ENCODE measurements at places on chromosomes 1 and 21.
A peak's percentile ranks its signal among the peaks of the same experiment; 100 is the strongest.

GRCh38 chr1:208273386-208274017, 29.3 kb upstream of the PLXNA2 start:
- DNase-seq = no peak

DNA sequence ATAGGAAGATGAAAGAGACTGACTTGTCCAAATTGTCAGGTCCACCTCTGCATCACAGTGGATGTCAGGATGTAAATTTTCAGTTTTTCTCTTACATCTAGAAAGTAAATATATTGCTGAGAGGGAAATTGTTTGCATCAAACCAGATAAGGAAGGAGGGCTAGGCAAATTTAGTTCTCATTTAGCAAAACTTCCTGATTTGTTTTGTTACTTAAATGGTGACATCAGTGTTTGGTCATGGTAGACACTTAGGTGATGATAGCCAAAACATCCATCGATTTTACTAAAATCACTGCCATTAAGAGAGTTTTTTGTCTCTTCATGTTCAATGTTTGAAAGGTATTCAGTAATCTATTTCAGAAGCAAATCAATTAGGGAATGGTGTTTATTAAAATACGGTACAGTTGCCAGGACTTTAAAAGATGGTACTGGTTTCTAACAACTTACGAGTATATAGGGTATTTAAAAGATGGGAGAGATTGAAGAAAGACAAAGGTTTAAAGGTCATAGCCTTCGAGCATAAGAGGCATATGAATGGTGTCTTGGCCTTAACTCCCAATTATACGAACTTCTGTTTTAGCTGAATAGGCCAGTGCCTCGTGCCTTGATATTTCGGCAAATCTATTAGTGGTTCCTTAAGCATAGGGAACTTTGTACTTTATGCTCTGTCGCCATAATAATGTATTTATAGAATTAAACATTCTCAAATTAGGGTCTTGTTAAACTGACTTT, 3.0 kb downstream of the IER5 start:
- no peak for DNase-seq

DNA sequence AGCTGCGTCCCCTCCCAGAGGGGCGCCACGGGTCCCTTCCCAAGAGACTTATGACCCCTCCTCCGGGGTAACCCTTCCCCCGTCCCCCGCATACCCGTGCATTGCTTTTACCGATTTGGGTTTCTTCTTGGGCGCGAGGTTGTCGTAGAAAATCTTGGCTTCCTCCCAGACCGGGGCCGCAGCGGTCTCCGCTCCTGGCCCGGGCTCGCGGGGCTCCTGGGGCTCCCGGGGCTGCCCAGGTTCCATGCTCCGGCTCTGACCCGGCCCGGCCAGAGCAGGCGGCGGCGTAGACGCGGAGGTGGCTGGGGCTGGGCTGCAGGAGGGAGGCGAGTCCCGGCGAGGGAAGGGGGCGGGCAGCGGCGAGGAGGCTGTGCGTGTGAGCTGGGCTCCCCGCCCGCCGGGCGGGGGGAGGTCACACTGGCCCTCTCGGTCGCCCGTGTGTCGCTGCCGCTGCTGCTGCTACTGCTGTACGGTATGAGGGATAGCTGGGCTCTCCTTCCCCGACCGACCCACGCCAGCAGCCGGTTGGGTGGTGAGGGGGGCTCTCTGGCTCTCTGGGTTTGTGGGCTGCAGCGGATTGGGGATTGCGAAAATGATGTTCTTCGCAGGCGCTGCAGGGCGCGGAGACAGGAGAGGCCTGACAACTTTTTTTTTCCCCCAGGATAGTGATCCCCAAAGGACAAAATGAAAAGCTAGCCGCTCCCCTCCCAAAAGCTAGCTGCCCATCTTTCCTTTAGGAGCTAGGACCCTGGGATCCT, at the start of gene NT5C1A:
TSS of gene NT5C1A (minus strand) at position 315 of the 758 bp plus-strand sequence. CDS start at position 246, 69 bp downstream.
- peak; percentile 28 for DNase-seq

- peak; percentile 13 for DNase-seq
Measured at GRCh38 chr21:42570841-42571387, 57.3 kb downstream of the SLC37A1 start.

DNA sequence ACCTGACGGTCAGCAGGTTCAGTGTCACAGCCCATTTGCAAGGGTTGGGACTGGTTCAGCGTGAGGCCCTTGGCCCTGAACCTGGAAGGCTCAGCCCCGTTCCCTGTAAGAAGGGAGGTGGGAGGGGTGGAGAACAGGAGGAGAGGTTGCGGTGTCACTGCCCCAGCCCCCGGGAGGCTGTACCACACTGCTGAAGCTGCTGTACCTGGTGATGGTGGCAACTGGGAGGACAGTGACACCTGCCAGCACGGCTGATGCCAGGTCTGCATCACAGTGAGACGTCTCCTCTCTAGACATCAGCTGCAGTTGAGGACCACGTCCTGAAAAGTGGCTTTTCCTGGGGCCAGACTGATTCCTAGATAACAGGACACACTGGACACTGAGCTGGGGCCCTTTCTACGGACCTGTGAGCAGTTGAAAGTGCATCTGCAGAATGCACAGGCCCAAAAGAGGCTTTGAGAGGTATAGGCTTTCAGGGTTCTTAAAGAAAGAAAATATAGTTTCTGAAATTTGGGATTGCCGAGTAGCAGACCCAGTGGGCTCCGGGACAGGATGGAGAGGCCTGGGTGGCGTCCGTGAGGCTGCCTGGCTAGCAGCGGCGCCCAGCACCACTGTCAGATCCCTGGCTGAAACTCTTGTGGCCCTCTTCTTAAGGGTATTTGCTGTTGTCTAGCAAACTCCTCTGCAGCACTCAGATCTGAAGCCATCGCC, 47.7 kb downstream of the COQ8A start:
- no peak for DNase-seq

DNA sequence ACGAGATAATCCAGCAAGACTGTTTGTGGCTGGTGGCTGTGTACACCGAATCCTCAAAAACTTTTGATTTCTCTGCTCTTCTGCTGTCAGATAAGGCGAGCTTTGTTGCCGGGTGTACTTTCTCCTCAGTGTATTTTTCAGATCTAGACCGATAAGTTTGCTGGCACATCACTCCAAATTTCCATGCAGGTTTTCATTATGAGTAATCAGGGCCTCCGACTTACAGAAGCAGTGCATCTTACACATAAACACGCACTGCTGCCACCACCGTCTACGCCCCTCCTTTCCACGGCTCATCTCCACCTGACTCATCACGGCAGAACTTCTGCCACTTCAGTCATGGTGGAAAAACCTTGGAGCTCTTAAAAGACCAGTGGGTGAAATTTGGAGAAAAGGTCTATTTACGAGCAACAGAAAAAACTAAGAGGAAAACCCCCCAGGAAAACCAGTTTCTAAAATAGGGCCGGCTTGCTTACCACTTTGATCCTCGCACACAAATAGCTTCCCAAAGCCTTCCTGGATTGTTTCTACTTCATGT, 7.7 kb downstream of the ZBTB21 start:
- DNase-seq = no peak

- DNase-seq = no peak
Measured at GRCh38 chr1:47637111-47637685, 199.4 kb downstream of the FOXD2 start.

DNA sequence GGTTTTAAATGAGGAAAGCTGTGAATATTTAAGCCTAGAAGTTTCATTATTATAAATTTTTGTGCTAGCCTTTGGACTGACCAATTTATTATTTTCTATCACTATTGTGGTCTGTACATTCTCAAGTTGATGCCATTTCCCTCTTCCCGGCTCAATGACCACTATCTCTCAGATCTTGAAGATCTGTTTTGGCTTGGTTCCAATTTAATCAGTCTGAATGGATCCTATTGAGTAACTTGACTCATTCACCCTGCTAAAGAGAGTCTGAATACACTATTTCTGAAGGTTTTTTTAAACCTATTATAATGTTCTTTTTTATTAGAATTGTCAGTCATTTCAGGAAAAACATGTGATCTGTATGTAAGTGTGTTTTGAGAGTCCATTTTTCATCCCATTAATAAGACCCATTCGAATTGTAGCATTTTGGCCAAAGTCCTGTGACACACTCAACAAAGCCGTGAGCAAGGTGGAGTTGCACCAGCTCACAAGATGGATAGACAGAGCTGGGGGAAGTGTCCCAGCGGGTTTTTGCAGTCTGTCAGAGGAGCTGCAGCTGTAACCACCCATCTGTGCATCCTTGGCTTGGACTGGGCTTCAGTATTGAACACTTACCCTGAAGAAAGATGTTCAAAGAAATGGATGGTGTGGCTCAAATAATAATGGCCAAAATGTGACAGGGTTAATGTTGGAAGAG, 145.6 kb downstream of the NFIA start:
- DNase-seq = no peak

DNA sequence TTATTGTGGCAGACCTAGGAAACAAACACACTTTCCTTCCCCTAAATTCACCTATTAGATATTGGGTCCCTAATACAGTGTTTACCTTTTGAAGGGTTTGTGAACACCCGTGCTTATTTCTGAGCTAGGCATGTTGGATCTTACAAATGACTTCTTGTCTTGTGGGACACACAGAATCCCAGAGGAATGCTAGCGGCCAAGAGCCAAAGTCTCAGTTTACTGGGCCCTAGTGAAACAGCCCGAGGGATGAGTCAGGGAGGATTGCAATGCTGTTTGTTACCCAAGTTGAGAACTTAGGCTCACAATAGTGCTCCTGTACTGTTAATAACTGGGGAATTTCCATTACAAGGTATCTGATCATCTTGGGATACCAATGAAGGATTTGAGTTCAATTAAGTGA, 100.1 kb upstream of the AKT3 start:
- DNase-seq = no peak

- DNase-seq = no peak
Measured at GRCh38 chr1:208628022-208628914, 384.1 kb upstream of the PLXNA2 start.

DNA sequence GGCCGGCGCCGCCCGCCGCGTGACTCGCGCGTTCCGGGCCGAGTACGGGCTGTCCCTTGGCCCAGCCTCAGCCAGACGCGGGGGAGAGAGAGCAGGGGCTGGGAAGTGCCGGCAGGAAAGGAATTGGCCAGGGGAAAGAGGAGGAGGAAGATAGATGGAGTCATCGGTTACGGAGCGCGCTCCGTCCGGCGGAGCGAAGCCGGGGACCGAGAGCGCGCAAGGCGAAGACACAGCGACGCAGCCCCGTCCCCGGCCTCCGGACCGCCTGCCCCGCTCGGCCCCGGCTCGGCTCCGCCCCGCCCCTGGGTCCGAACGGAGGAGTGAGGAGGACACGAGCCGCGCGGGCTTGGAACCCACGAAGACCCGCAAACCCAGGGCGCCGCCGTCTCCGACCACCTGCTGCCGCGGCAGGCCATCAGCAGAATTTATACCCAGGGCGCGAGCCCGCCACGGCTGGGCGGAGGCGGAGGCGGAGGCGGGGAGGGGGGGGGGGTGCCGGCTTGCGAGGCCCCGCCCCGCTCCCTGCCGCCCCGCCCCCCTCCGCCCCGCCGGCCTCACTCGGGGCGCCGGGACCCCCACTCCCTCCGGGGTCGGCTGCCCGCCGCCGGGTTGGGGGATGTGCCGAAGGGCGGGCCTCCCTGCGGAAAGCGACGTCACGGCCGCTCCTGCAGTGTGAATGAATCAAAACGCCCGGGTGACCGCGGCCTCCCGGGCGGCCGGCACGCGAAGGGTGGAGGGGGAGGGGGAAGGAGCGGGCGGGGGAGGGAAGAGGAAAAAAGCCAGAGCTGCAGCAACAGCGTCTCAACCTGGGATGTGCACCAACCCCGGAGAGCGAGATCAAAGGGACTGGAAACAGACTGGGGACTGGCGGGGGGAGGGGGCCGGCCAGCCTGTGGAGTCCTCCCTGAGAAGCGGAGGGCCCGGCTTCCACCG, at the start of gene LHX4:
TSS of gene LHX4 (plus strand) at position 782 of the 933 bp plus-strand sequence. CDS start 266 bp downstream, outside the sequence.
- DNase-seq = peak; percentile 40

- no peak for DNase-seq
Measured at GRCh38 chr1:79532555-79532954, 526.0 kb upstream of the ADGRL4 start.

- DNase-seq = no peak
Measured at GRCh38 chr1:84732520-84732919, 42.3 kb upstream of the SSX2IP start.

GRCh38 chr1:55718758-55719671, 503.9 kb upstream of the USP24 start:
- DNase-seq = peak; percentile 55

DNA sequence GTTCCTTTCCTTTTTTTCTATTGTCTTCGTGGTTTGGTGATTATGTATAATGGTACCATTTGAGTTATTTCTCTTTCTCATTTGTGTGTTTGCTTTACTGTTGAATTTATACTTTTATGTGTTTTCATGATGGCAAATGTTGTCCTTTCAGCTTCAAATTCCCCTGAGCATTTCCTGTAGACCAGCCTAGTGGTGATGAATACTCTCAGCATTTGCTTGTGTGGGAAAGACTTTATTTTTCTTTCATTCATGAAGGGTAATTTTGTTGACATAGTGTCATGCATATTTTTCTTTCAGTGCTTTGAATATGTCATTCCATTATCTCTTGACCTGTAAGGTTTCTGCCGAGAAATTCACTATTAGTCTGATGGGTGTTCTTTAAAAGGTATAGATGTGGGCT, 166.6 kb upstream of the GORAB start:
- no peak for DNase-seq

- peak; percentile 72 for DNase-seq
Measured at GRCh38 chr1:26999440-26999987, 6.0 kb downstream of the TRNP1 start.

- DNase-seq = no peak
Measured at GRCh38 chr1:41889506-41890414, 29.0 kb downstream of the HIVEP3 start.

- DNase-seq = no peak
Measured at GRCh38 chr1:191707288-191707687, 451.0 kb upstream of the RGS18 start.

DNA sequence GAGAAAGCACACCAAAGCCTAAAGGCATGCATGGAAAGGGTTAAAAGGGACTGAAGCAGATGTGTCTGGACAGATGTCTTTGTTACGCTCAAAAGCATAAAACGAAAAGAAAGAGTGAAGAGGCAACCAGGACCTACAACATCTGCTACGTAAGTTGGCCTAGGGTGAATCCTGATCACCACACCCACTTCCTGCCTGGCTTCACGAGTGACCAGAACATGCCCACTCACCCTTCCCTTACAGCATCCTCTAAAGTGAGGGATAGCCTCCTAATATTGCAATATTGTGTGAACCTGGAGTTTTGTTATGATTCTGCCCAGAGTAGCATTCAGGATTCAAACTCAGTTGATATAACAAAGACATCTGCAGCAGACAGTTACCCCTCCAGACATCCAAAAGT, 10.6 kb upstream of the OLIG2 start:
- DNase-seq = no peak

DNA sequence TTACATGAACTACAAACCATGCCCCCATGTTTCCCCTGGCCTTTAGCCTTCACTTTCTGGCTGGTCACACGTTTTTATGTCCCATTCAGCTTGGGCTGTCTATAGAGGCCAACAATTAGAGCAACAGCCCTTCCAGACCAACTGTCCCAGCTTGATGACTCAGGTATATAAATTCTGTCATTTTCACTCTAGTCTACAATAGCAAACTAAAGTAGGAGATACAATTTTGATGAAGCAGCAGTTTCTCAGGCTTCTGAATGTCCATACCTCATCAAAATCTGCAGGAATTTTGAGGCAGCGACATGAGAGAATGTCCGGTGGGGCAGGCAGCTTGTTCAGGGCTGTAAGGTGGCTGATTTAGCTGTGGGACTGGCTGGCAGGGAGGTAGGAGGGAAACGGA, 45.6 kb upstream of the VAV3 start:
- no peak for DNase-seq
